ENCODE measurements at places on chromosomes 11 and 22.

DNA sequence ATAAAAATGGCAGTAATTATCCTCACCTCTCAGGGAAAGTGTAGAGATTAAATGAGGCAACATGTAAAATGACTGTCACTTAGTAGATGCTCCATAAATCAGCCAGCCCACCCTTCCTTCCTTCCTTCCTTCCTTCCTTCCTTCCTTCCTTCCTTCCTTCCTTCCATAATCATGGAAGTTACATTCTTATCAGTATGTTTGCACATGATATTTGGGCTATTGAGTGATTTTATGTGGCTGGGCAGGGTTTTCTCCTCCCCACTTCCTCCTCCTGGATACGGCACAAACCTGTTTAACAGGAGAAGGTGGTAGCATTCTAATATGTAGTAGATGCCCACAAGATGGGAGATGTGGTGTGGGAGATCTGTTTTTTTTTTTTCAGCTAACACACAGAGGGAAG is 11.9 kb downstream of the LYVE1 start:
- DNase-seq: peak; percentile 52

GRCh38 chr11:75174781-75175370 is 24.0 kb downstream of the SLCO2B1 start:
- peak; percentile 90 for DNase-seq

GRCh38 chr22:31881865-31882264 is 62.5 kb upstream of the YWHAH start:
- DNase-seq: no peak

- DNase-seq: no peak
These were observed 270.0 kb downstream of the SOX6 start for GRCh38 chr11:16086229-16086819.

DNA sequence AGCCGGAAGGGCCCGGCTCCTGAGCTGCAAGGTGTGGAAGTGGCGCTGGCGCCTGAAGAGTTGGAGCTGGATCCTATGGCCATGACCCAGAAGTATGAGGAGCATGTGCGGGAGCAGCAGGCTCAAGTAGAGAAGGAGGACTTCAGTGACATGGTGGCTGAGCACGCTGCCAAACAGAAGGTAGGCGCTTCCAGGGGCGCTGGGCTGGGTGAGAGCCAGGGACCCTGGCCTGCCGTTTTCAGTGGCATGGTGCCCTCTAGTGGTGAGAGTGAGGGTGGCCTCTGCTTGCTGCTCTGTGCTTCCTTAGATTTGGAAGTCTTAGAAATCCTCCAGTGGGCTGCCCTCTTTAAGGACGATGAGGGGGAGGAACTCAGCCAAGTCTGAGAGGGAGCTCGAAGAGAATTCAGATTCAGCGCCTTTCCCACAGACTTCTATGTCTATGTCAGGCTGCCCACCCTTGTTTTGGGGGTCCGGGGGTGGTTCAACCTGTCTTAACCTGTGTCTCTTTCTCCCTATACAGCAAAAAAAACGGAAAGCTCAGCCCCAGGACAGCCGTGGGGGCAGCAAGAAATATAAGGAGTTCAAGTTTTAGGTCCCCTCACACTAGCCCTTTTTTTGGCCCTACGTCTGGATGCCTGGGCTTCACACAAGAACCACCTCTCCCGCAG is 1.8 kb upstream of the PACS1 start:
- peak; percentile 84 for DNase-seq

GRCh38 chr22:45688600-45689080 is 17.0 kb downstream of the ATXN10 start:
- DNase-seq: no peak

- no peak for DNase-seq
These were observed 253.3 kb downstream of the BRD1 start for GRCh38 chr22:49574205-49574880.

GRCh38 chr11:67278135-67278938 is 10.8 kb upstream of the ANKRD13D start:
- DNase-seq: no peak

DNA sequence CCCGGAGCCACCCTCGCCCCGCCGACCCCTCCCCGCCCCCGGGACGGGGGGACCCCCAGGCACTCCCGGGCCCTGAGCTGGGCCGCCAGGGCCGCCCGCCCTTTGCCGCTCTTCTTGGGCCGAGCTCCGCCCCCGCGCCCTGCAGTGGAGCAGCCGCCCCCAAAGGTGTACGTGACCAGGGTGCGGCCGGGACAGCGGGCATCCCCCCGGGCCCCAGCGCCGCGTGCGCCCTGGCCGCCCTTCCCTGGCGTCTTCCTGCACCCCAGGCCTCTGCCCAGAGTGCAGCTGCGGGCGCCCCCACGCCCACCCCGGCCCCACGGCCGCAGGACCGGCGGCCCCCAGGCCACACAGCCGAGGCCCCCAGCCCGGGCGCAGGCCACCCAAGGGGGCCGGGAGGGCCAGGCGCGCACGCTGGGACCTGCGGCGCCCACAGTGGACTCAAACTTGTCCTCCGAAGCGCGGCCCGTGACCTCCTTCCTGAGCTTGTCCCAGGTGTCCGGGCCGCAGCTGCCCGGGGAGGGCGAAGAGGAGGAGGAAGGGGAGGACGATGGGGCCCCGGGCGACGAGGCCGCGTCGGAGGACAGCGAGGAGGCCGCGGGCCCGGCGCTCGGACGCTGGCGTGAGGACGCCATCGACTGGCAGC is 7.4 kb downstream of the B4GALNT4 start:
- DNase-seq: no peak

DNA sequence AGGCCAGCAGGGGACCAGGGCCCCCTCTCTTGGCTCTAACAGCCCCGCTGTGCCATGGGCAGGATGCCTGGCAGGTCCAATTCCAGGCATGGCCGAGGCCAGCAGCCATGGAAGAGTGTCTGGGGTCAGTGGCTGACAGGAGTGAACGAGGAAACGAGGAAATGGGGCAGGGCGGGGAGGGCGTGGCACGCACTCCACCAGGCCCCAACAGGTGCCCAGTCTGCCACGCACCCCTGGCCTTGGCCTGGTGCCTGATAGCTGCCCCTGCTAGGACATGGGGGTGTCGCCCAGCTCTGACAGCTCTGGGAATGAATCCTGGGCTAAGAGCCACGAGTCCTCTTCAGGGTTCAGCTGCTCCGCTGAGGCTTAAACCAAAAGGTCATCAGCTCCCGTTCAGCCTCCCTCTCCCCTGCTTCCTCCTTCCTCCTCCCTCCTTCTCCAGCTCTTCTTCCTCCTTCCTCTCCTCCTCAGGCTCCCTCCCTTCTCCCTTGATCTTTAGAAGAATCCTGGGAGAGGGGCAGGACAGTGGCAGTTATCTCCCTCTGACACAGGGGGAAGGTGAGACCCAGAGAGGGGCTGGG is 11.5 kb upstream of the TBC1D22A start:
- no peak for DNase-seq

DNA sequence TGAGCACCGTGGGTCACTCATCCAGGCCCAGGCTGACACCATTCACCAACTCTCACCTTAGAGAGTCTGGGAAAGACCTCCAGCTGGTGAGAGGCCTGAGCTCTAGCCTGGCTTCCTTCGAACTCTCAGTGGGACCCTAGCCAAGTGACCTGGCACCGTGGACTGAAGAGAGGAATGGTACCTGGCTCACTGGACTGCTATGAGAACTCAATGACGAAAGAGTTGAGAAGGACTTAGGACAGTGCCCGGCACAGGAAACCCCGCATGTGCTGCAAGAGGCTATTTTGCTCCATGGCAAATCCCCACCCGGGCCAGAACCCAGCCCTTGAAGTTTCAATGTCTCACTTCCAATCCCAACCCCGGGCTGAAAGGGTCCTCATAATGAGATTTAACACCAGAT is 605 bp upstream of the RAPSN start:
- DNase-seq: no peak

GRCh38 chr11:129910360-129910759 is 15.0 kb upstream of the NFRKB start:
- no peak for DNase-seq

DNA sequence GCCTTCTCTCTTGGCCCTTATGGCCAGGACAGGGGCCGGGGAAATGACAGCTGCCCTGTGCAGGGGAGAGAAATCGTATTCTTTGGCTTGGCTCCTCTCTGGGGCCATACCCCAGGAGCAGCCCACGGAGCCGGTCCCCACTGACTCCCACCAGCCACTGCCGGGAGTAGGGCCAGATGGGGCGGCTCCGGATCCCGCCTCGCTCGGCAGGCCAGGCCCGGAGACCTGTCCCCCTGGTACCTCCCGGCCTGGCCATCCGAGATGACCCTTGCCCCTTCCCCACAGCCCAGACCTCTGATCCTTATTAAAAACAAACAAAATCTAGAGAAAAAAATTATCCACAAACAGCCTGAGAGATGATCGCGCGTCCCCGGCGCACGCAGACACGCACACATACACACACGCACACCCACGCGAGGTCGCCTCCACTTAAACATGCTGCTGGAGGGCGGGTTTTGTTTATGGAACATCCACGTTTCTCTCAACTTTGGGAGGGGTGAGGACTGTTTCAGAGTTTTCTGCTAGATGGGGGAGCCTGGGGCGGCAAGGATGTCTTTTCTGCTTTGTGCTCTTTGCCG is 59.1 kb downstream of the IGLL1 start:
- peak; percentile 62 for DNase-seq

DNA sequence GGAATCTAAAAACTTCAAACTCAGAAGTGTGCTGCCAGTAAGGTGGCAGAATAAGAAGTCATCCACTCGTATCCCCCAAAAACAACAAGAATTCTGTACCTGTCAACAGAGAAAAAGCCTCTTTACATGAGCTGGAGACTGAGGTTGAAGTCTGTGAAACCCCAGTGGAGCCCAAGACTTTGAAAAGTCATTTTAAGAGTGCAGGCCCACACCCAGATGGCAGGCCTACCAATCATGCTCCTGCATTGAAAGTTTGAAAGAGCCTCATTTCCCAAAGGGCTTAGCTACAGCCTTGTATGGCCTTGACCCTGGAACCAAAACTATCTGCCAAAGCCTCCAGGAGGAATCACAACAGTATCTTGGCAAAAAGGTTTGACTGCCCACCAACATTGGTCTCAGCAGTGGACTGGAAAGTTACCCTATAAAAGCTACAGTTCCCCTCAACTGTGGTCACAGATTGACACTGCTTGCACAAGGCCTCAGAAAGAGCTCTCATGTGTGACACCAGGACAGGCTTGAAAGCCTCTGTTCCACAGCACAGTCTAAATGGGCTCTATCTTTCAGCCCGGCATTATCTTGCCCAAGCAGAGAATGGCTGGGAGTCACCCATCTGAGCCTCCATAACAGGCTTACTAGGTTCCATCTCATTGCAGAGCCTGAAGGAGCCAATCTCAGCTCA is 47.7 kb downstream of the SLC22A9 start:
- no peak for DNase-seq

- DNase-seq: no peak
These were observed 3.4 kb downstream of the GNAZ start for GRCh38 chr22:23073526-23074229.

- DNase-seq: no peak
These were observed 2.7 kb downstream of the AHNAK start for GRCh38 chr11:62543680-62544444.

DNA sequence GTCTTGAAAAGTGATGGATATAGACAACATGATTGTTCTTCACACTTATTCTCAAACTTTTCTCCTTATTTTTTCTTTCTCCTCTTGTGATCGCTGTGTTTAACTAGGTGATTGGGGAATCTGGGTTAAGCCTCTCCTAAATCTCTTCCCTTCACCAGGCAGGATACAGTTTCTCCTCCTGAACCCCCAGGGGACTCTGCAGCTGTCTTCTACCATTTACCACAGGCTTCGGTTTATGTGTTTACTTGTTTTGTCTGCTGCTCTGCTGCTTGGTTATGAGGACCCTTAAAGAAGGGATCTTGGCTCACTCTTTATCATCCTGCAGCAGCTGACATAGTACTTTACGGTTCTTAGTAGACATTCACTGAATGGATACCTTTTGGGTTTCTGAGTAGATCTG is 124.2 kb downstream of the NCAM1 start:
- DNase-seq: no peak

- no peak for DNase-seq
These were observed 18.8 kb downstream of the ZFP91 start for GRCh38 chr11:58597486-58598144.

DNA sequence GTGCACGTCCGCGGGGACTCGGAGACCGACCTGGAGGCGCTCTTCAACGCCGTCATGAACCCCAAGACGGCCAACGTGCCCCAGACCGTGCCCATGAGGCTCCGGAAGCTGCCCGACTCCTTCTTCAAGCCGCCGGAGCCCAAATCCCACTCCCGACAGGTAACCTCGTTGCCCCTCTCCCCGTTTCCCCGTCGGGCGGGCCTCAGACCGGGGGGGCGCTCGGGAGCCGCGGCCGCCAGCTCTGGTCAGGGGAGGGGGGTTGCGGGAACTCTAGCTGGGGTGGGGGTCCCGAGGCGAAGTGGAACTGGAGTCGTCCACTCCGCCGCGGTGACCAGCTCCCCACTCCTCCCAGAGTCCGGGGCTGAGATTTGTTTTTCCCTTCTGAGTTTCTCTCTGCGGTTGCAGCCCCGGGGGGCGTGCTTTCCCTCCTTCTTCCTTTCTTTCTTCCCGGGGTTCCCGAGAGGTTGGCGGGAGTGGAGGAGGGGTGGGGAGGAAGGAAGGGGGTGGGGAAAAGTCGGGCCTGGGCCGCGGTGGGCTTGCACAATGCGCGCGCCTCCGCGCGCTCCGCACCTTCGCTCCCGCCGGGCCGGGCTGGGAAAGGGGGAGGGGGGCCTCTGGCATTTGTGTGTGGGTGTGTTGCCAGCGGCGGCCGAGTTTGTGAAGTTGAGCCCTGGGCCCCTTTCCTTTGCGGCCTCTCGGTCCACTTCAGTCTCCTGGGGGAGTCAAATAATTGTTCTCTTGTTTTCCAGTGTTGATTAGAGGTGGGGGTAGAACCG is 952 bp downstream of the YAP1 start:
- DNase-seq: peak; percentile 35

GRCh38 chr11:60469723-60470122 is 14.1 kb downstream of the MS4A1 start:
- no peak for DNase-seq

DNA sequence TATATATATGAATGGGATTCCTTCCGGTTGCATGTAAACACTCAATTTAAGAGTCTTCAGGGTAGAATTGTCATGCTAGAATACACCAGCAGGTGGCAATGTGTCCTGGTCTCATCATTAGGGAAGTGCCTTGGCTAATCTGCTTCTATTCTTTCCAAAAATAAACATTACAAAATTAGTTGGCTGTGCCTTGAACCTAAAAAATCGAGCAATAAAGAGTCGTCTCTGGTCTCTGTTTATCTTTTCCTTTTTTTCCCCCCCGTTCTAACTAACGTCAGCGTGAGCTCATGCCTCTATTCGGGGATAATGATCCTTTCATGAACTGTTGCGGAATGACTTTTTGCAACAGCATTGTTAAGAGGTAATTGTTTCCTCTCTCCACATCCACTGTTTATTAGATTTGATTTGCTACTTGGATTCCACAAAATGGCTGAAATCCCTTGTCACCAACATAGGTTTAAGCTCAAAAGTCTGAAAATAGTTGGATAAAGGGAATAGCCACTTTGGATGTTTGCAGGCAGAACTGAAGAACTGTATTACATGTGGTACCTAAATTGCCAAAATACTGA is 1.2 kb upstream of the ARHGEF12 start:
- peak; percentile 83 for DNase-seq

DNA sequence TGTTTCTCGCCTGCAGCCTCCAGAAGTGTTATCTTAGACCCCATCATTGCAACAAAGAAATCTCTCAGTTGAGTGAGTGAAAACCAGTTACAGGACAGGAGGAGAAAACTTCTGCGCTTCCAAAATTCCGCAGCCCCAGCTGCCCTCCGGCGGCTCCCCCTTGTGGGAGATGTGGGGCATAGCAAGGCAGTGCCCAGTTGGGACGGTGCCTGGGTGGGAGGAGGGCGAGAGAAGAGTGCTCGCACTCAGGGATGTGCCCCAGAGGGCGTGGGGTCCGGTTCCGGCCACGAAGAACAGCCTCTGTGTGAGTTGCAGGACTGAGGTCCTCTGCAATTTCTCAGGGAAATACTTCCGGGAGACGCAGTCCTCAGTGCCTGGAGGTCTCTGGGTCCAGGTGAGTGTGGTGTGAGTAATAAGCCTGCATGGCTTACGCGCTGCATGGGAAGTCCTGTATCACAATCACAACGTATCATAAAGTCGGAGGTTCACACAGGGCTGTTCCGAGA is 87.0 kb upstream of the BLID start:
- peak; percentile 54 for DNase-seq
